ENCODE measurements at places on chromosomes 7 and 10.

DNA sequence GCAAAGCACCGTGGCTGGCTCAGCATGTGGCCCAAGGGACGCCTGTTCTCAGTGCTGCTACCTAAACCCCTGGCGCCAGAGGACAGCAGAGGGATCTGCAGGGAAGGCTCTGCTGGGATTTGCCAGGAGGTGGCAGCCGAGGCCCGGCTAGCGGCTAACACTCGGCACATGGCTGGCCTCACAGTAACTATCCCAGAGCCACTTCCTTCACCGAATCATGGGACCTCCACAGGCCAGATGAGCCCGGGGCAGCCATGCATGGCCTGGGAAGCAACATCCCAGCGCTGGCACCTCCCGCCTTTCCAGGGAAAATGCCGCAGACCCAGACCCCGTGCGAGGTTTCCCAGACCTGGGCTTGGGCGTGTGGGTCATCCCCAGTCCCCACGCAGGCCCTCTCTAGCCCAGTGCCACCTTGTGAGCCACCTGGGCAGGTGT is 36.4 kb downstream of the DPYSL4 start:
- peak; percentile 93 for DNase-seq

- no peak for DNase-seq
These were observed 176.0 kb downstream of the KMT2E start for GRCh38 chr7:105189859-105190492.

DNA sequence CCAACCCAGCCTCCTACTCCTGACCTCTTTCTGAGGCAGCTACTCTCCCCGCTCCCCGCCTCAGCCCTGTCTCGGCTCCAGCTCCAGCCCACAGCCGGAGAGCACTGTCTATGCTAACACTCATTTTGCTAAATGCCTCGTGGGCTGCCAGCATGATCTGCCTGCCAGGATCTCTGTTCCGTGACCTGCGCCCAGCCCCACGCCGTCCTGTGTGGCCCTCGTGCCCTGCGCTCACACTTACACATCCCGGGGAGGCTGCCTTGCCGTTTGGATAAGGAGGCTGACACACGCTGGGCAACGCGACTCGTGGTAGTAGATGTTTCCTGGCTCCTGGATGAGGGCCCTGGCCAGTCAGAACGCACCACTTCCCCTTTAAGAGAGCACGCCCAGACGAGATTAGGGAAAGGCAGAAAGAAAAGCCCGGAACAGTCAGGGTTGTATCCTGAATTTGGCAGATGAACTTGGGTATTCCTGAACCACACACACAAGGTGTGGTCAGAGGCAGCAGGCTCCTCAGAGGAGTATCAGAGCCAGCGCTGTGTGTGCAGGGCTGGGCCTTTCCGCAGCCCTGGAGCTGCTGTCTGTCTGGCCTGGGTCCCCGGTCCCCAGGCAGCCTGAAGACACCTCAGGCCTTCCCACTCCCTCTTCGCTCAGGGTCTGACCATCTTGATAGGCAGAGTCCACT is 97.7 kb upstream of the EFCAB10 start:
- DNase-seq = peak; percentile 90

DNA sequence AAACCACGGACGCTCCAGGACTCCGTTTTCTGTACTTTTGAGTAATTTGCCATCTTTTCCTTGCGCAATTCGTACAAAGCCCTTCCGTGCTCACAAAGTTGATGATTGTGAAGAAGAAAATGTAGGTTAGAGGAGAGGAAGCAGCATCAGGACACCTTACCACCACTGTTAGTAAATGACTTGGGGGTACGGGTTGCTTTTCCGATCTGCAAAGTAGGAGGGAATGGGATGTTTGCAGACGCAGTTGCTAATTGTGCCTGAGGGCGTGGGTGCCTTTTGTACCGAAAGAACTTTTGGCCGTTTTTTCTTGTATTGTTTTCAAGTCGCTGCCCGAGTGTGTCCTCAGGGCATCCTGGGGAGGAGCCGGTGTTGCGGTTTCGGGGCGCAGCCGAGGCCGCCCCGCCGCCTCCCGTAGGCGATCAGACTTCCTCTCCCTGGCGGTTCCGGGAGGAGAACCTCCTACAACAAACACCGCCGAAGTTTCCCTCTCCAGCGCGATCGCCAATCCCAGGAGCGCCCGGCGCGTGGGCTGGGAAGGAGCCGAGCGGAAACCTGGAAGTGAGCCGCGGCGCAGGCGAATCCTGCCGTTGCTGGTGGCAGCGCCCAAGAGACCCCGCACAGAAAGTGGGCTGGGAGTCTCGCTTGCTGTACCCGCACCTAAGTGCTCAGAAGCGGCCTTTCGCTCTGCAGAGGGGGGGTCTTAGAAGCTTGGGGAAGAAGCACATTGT is 1.0 kb downstream of the PRR15 start:
- peak; percentile 93 for DNase-seq

GRCh38 chr7:2855386-2855785 is 11.3 kb upstream of the GNA12 start:
- DNase-seq = no peak

GRCh38 chr10:85851325-85851724 is 515.3 kb downstream of the GRID1 start:
- no peak for DNase-seq

DNA sequence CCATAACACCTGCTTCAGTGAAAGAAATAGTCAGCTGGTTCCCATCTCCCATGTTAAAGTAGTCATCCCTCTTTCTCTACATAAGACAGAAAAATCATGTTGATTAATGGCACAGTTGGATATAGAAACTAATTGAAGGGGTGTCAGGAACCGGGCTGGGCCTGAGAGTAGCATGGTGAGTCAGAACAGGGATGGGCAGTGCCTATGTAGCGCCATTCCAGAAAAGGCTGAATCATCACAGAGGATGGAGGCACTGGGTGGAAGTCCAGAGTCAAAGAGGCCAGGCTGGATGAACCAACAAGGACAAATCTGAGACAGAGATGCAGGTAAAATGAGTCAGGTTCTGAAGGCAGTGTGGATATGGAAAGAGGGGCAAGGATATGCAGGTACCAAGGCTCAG is 201.2 kb downstream of the LHFPL3 start:
- no peak for DNase-seq

DNA sequence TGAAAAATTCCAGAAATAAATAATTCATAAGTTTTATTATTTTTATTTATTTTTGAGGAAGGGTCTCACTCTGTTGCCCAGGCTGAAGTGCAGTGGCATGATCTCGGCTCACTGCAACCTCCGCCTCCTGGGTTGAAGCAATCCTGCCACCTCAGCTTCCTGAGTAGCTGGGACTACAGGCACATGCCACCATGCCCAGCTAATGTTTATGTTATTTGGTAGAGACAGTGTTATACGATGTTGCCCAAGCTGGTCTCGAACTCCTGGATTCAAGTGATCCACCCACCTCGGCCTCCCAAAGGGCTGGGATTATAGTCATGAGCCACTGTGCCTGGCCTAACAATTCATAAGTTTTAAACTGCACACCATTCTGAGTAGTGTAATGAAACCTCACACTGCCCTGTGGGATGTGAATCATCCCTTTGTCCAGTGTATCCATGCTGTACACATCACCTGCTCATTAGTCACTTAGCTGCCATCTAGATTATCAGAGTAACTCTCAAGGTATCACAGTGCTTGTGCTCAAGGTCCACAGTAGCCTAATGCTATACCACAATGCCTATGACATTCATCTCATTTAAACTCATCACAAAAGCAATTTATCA is 17.9 kb downstream of the RTKN2 start:
- DNase-seq = no peak

DNA sequence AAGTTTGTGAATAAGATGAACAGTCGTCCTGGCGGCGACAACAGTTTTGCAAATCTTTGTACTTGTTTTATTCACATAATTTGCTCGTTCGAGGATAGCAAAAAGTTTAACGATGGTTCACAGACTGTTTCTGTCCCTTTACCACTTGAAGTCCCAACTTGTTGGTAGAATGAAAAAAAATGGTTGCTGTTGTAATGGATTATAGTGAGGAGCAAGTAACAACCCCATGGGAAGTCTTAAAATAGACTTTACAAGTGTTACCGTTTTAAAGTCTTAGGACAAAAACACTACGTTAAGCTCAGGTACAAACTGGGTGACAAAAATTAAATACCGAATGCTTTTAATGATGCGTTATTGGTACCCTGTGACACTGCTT is 589 bp downstream of the LSM8 start:
- peak; percentile 42 for DNase-seq

DNA sequence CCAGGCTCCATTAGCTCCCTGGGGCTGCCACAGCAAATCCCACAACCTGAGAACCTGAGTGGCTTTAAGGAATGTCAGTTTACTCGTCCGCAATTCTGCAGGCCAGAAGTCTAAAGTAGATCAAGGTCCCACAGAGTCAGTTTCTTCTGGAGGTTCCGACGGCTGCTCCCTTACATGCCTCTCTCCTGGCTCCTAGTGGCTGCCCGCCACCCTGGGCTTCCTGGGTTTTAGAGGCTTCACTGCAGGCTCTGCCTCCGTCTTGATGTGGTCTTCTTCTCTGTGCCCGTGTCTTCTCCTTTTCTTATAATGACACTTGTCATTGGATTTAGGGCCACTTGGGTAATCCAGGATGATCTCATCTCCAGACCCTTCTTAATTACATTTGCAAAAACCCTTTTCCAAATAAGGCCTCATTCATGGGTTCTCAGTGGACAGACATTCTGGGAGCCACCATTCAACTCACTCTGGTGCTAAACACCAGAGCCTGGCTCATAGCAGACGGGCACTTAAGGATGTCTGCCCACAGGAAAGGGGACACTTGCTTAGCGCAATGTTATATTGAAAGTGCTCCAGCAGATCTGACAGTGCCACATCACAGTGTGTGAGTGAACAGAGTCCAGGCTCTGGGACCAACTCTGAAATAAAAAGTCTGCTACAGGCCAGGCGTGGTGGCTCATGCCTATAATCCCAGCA is 77.6 kb downstream of the VWC2 start:
- no peak for DNase-seq

- DNase-seq = no peak
These were observed 37.4 kb downstream of the RASGEF1A start for GRCh38 chr10:43229208-43230061.

DNA sequence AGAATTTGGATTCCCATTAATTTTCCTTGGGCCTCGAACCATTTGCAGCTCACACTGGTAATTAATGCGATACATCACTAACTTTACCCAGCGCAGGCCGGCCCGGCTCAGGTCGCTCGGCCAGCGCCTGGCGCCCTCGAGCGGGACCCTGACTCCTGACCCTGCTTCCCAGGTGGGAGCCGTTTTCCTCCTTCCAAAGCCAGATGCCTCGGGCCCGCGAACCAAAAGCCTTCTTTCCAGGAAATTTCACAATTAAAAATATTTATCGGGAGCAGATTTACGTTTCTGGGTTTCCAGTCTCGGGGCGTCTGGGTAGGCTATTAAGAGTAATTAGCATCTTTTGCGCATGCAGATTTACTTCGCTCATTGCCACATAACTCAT is 12.2 kb downstream of the LBX1 start:
- DNase-seq = no peak

GRCh38 chr10:26780106-26780792 is 80.5 kb downstream of the ABI1 start:
- DNase-seq = no peak

- DNase-seq = no peak
These were observed 135.4 kb upstream of the KMT2E start for GRCh38 chr7:104878577-104878976.

- peak; percentile 23 for DNase-seq
These were observed 111.3 kb upstream of the ASAH2 start for GRCh38 chr10:50362547-50363125.

DNA sequence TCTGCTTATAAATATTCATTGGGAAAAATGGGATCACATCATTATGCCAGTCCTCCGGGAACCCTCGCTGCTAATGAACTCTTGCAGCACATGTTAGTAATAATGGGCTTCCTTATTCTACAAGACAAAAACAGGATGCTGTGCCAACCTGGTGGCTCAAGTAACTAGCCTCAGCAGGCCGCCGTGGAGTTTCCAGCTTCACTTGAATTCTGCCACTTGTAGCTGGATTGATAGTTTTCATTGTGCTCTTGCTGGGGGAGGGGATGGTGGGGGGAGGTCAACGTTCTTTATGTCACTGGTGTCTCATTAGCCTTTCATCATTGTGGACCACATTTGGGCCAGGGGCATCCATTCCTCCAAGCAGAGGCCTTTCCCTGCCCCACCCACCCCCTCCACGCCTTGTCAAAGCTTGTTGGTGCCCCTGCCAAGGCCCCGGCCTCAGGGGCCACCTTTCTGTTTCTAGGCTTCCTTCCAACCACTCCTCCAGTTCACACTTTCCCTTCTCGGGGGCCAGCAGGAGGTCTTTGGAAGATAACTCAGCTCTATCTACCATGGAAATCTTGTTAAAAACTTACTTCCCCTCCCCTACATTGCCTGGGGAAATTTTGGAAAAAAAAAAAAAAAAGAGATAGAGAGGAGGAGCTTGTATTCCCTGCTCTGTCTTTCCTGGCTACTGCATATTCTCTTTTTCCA is 153.9 kb downstream of the BMPER start:
- no peak for DNase-seq
